ENCODE measurements at places on chromosomes 5 and 9.

DNA sequence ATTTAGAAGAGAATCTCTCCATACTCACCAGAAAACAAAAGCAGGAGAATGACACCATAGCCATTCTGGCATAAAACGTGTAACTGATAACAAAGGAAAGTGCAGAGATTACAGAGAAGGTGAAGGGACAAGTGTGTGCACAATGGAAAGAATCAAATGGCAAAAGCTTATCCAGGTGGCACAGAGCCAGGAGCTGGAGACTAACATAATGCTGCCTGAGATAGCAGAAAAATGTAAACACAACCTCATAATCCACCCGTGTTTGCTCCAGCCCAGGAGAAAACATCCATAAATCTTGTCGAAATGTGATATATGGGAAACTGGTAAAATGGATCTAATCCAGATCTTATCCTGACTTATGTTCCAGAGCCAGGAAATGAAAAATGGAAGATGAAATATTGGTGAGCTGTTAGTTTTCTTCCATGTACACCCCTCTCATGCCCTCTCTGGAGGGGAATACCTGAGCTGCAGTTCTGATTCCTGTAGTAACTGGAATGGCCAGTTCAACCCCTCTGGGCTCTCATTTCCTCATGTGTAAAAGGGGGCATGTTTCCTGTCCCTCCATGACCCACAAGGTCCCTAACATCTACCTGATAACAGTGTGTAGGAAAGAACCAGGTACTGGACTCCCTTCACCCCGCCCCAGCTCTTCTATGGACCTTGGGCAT lies 212.3 kb upstream of the DAPK1 start:
- no peak for DNase-seq

DNA sequence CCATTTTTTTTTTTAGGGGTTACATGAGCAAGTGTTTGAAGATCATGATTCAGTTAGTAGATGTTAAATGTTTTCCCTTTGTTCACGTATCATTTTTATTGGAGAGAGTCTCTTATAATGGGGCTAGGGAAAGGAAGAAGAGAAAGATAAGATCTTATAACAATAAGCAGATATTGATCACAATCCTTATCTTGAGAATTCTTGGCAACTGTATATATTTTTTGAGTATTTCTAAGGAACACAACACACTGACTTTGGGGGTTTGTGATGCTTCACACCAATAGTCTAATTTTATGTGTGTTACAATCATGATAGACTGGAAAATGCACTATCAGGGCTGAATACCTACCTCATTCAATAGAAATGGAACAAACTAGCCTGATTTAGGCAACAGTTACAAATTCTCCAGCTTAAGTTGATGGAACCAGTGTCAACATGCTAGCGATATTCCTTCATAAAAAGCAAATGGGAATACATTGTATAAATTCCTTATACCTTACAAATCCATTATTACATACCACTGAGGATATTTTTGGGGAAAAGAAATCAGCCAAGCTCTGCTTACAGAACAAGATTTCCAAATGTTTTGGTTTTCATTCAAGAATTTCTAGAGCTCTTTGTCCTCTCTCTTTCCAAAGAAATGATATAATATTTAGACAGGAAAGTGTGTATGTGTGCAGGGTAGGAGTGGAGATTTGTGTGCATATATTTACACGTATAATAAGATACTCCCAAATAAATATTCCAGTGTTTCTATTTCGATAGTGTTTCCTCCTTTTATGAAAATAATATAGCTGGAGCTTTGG lies 41.5 kb downstream of the SVEP1 start:
- no peak for DNase-seq

DNA sequence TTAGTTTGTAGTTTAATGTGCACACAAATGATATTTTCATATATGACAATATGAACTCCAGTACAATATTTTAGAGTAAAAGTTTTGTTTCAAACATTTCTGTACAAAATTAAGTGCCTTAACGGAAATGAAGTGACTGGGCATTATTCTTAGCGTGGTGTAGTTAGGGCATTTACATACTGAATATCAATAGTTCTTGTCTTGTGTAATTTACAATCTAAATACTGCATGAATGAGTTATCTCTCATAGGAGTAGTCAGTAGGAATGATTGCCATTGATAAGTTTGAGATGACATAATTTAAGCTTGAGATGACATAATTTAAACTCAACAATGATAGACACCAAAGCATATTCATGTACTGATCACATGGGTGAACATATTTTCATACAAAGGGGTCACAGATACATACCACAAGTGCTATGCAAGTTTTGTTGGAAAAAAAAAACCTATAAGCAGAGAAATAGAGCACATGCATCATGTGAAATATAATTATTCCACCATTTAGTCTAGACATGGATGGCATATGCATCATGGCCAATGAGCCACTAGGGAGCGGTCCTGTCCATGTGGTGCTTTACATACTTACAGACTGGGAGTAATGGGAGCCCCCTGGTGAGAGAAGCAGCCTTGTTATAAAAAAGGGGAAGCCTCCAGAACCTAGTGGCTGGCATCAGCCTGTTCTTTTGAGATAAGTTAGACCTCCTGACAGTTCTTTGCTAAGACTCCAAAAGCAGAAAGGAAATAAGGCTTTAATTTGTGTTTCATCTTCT lies 1523.9 kb downstream of the MAT2B start:
- no peak for DNase-seq

- no peak for DNase-seq
Measured at GRCh38 chr9:132367613-132368313, 13.0 kb upstream of the SETX start.

- no peak for DNase-seq
Measured at GRCh38 chr9:74379718-74380117, 117.4 kb upstream of the RORB start.

GRCh38 chr5:155952486-155953089 lies 374.4 kb upstream of the SGCD start:
- no peak for DNase-seq

DNA sequence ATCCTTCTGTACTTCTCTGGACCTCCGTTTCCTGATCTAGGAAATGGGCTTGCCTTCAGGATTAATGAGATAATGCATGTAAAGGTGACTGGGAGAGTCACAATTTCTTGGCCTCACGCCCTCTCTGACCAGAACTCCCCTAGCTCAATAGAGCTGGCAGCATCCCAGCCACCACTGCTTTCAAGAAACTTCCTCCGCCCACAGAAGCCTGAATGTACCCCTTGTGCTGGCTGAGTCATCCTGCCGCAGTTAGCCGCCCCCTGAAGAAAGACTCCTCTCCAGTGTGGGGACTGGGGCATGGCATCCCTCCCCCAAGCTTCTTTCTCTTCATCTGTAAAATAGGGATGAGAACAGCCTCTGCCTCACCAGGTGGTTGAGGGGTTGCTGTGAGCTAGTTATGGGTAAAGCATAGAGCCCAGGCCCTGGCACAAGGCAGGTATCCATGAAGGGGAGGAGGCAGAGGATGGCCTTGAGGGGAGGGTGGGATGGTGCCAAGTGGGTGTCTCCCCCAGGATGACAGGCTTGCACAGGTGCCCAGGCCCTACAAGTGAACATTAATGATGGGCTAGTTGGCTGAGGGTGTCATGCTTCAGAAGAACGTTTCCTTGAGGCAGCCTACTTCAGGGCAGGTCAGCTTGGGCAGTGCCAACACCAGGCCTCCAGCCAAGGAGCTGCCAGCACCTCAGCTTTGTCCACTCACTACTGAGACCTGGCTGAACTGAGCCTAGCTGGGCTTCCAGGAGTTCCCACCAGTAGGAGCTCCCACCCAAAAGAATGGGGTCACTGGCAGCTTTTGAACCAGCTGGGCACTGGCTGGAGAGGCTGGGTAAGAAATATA lies 3.4 kb downstream of the PDLIM4 start:
- DNase-seq = peak; percentile 53

GRCh38 chr5:124478264-124478663 lies 268.2 kb downstream of the ZNF608 start:
- no peak for DNase-seq

DNA sequence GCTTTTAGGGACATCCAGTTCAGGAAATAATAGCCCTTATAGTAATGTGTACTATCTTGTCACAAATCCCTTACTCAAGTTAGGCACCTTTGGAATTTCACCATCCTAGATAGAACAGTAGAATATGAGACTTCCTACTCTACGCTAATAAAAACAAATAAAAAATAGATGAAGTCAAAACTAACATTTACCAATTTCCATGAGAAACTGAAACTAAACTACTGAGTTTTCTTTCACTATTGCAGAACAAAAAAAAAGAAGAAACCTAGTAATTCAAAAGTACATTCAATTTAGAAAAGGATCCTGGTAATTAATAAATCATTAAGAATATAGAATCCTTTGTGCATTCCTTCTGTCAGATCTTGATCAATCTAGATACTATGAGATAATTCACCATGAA lies 14.0 kb downstream of the STARD4 start:
- no peak for DNase-seq

DNA sequence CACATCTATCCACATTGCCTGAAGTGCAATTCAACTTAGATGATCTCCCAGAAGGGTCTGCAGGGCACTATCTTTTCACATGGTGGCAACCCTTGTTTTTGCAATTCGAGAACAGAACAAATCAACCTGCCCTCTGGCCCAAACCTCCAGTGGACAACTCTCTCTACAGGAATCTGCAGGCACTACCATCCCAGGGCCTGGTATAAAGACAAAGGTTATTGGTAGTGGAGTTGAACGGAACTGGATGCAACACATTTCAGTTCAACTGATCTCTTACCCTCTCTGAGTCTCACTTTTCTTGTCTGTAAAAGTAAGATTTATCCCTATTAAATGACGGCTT lies 153.2 kb upstream of the EGFLAM start:
- DNase-seq = no peak

DNA sequence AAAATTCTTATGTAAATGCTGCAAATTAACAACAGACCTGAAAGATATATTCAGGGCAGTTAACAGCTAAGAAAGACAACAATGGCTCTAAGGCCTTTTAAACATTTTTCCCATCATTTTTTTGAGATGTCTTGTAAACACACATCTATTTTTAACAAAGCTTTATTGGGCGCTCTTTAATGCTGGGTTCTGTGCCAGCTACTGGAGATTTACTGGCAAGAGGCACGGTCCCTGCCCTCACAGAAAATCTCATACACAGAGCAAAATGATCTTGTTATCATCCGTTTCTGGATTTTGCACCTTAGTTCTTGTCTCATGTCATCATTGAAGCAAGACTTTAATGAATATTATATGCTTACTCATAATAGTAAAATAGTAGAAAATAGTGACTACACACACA lies 1022.3 kb upstream of the WWC1 start:
- DNase-seq = no peak

DNA sequence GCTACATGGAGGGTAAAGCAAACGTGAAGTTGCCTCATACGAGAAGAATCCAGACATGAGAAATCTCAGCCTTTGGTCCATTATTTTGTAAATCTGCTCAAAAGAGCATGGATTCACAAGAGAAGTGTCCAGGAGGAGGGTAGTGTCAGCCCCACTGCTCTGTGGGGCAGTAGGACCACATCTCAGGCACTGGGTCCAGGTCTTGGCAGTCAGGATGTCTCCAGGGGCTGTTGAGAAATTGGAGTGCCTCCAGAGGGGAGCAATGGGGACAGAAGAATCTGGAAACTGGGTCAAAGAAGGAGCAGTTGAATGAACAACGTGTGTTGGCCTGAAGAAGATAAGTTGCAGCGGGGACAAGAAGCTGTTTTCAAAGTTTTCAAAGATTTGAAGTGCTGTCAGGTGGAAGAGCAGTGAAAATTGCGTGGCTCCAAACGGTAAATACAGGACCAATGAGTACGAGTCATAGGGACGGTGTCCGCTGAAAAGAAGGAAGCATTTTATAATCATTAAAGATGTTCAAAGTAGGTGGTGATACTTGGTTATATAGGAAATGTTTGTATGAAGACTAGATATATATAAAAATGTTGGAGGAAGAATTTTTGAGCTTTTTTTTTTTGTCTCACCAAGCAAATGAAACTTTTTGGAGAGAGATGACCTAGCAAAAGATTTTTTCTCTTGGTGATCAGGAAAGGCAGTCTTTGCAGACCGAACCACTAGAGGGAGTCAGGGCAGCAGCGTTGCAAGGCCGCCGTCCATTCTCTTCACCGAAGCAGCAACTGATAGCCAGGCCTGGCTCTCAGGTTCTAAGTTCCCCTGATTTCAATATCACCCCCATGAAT lies 57.1 kb upstream of the ZBED3 start:
- DNase-seq = peak; percentile 45

All from activated CD8-positive, alpha-beta memory T cell treated with anti-CD3 and anti-CD28 coated beads, Interleukin-2, amount 50 U/mL, for 4 hours (primary cell).